NCI-H187 treated with DMSO at 0.1 percent for 48 hours (cell line): ENCODE measurements at places on chromosomes 13 and 19.

- no peak for DNase-seq
Observed at GRCh38 chr19:3343619-3344502, 22.5 kb upstream of the NFIC start.

- no peak for DNase-seq
Observed at GRCh38 chr19:5261156-5261890, 79.3 kb downstream of the PTPRS start.

DNA sequence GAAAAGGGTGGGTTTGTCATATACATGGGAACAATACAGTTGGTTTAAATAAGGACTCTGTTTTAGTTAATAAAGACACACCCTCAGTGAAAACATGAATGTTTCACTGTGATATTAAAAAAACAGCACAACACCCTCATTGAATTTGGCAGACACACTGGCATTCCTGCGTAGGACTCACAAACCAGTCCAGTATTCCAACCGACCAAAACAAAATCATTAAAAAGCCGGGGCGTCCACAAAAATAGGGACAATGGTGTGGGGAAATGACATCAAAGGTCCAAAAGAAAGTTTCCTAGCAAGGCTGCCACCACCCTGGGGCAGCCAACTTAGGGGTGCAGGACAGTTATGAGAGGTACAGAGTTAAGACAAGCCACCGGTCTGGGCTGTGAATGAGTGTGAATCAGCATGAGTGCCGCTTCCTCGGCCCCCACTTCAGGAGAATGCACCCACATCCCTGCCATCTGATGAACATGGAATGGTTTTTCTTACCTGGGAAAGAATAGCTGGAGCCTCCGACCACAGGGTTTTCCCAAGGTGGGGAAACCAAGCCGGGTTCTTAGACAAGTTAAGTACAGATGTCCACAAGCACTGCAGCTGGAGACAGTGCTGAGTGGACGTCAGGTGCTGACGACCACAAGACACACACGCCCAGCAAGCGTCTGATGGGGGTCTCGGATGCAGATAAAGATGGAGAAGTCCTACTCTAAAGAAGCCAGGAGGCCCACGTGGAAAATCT lies 73.3 kb downstream of the KLF2 start:
- DNase-seq: no peak

DNA sequence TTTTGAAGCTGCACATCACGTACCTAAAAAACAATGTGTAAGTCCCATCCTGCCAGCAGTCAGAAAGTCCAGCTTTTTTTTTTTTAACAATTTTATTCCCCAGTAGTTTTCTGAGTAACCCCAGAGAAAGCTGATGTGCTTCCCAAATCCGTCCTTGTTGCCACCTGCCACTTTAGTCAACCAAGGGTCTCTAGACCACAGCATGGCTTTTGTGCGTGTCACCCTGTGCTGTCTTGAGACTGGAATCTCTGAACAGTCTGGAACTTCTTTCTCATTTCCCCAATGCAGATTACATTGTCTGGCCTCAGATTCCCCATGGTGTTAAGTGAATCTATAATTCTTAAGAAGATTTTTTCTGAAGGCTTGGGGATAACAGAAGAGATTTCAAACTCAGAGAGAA lies 289.2 kb upstream of the KLF12 start:
- DNase-seq: no peak

DNA sequence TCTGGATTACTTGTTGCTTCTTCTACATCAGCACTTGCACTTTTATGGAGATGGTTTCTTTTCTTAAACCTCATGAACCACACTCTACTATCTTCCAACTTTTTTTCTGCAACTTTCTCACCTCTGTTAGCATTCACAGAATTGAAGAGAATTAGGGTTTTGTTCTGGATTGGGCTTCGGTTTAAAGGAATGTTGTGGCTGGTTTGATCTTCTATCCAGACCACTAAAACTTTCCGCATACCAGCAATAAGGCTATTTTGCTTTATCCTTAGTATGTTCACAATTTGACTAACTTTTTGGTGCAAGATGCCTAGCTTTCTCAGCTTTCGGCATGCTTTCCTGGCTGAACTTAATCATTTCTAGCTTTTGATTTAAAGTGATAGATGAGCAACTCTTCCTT lies 666.7 kb upstream of the MIR17HG start:
- no peak for DNase-seq

DNA sequence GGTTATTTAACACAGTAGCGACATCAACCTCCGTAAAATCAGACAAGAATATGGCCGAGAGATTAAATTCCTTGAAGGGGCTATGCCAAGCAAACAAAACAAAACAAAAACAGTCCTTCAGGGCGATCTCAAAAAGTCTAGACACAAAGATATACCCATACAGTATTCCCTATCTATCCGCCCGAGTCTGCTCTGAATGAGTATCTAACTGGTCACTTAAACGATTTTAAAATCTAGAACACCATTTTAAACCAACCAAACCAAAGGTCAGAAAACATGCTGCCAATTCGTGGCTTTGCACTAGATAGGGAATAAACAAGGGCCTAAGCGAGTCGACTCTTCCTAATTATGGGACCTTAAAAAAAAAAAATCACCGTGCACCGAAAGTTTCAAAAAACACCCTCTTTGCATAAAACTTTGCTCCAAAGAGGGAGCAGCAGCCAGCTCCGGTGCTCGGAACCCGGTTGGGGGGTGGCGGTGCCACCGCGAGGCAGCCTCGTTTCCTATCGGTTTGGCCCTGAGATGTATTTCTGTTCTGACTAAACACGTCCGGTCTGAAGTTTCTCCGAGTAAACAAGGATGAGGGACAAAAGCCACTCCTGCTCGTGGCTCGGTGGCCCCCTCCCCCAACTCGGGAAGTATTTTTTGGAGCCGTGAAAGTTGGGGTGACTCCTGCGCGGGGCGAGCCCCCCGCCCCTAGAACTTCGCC lies 1.8 kb downstream of the HMGB1 start:
- DNase-seq: no peak

- peak; percentile 21 for DNase-seq
Observed at GRCh38 chr19:19034204-19034624, 811 bp downstream of the ARMC6 start.
